ENCODE measurements at places on chromosomes 13 and 19. TPM values are rescaled to one million over a fixed set of nuclear protein-coding genes. Genes with fewer than 3 reads are reported as not detected.

GRCh38 chr13:78826312-78826711 lies 167.4 kb upstream of the OBI1 start:
- H3K4me3 ChIP-seq: no peak overlapping the region
- no peak overlapping the region for H3K27ac ChIP-seq
- DNase-seq: no peak
- no peaks in the 10 kb centered on the region for H3K4me1 ChIP-seq
- no peaks in the 10 kb centered on the region for H3K36me3 ChIP-seq

Gene NLRP9
- total RNA-seq: not detected

DNA sequence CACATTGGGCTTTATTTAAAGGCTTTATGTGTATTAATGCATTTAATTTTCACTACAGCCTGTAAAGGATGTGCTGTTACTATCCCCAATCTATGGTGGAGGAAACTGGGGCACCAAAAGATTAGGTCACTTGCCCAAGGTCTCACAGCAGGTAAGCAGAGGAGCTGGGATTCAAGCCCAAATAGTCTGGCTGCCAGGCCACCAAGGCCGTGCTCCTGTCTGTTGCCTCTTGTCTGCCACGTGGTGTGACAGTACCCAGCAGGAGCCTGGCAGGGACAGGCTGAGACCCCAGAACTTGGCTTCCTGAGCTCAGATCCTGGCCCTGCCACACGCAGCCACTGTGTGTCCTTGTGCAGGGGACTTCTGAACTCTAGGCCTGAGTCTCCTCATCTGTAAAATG lies 4.5 kb downstream of the NTN5 start:
- no peaks in the 10 kb centered on the region for H3K27me3 ChIP-seq
- no peak for DNase-seq
- H3K4me1 ChIP-seq: no peaks in the 10 kb centered on the region
- H3K4me3 ChIP-seq: no peak overlapping the region
- no peak overlapping the region for H3K27ac ChIP-seq

Gene PRRG2
- 0.17 TPM for total RNA-seq

- H3K36me3 ChIP-seq: peaks cover 55% of the 10 kb centered on the region
- peaks cover 8% of the 10 kb centered on the region for H3K4me1 ChIP-seq
- no peak for DNase-seq
- H3K27me3 ChIP-seq: no peaks in the 10 kb centered on the region
- no peak overlapping the region for H3K4me3 ChIP-seq
- H3K27ac ChIP-seq: no peak overlapping the region
Measured at GRCh38 chr13:102817241-102817640, 18.3 kb downstream of the BIVM start.

GRCh38 chr19:29378126-29378525 lies 147.7 kb upstream of the VSTM2B start:
- no peaks in the 10 kb centered on the region for H3K4me1 ChIP-seq
- H3K4me3 ChIP-seq: no peak overlapping the region
- no peak overlapping the region for H3K27ac ChIP-seq
- DNase-seq: no peak
- H3K27me3 ChIP-seq: no peaks in the 10 kb centered on the region

Gene GNA15
- 13.8 TPM for total RNA-seq

GRCh38 chr13:112113348-112113747 lies 46.4 kb downstream of the SOX1 start:
- H3K36me3 ChIP-seq: no peaks in the 10 kb centered on the region
- H3K4me1 ChIP-seq: no peaks in the 10 kb centered on the region
- no peak overlapping the region for H3K4me3 ChIP-seq
- peaks cover 8% of the 10 kb centered on the region for H3K27me3 ChIP-seq

DNA sequence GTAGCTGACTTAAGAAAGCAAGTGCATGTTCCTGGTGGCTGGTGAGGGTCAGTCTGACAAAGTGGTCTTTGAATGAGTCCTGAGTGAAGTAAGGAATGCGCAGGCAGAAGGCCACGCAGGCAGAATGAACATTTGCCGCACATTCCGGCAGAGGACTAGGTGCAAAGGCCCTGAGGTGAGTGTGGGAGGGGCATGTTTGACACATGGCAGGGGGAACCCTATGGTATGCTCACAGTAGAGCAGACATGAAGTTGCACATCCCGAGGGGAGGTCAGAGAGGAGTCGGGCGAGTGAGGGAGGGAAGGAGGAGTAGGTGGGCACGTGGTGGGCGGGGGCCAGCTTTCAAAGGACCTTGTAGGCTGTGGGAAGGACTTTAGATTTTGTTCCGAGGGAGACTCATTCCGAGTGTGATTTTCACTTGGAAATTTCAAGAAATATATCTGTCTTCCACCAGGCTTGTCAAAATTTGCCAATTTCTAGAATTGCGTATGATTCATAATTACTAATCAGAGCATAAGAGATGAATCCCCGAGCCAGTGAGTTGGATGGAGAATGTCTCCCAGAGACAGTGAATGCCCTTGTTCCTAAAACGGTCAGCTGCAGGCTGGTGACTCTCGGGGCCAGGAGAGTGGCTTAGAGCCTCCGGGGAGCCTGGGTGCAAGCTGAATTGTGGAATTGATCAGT lies 40.3 kb downstream of the ERICH6B start:
- no peaks in the 10 kb centered on the region for H3K36me3 ChIP-seq
- no peak overlapping the region for H3K4me3 ChIP-seq

DNA sequence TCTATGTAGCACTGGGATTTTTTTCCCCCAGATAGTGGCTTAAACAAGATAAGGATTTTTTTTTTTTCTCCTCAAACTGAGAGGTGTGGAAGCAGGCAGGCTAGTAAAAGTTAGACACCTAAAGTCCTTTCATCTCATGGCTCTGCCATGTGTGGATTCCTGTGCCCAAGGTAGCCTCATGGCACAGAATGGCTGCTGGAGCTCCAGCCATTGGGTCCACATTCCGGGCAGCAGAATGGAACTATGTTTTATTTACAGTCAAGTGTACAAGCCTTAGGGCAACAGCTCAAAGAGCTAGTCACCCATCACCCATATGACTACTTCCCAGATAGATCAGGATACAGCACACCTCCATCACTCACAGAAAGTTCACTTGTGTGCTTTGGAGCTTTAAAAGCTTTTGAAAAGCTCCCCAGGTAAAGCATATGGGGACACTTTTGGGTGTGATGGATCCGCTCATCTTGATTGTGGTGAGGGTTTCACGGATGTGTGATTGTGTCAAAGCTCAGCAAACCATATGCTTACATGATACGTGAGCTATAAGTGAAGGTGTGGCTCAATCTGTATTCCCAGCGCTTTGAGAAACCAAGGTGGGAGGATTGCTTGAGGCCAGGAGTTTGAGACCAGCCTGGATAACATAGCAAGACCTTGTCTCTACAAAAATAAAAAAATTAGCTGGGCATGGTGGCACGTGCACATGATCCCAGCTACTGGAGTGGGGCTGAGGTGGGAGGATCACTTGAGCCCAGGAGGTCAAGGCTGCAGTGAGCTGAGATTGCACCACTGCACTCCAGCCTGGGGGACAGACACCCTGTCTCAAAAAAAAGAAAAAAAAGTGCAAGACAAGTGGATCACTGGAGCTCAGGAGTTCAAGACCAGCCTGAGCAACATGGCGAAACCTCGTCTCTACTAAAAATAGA lies 18.1 kb downstream of the PGLS start:
- H3K27ac ChIP-seq: no peak overlapping the region
- H3K36me3 ChIP-seq: no peaks in the 10 kb centered on the region
- H3K4me1 ChIP-seq: no peaks in the 10 kb centered on the region
- H3K27me3 ChIP-seq: peaks cover 8% of the 10 kb centered on the region
- DNase-seq: no peak

GRCh38 chr19:1952635-1953034 lies 11.7 kb downstream of the CSNK1G2 start:
- no peak overlapping the region for H3K4me3 ChIP-seq
- no peak for DNase-seq
- H3K36me3 ChIP-seq: peaks cover 26% of the 10 kb centered on the region
- no peaks in the 10 kb centered on the region for H3K27me3 ChIP-seq
- H3K27ac ChIP-seq: no peak overlapping the region

Gene JUNB
- 124 TPM for total RNA-seq

GRCh38 chr13:25281193-25281934 lies 5.9 kb downstream of the MTMR6 start:
- no peak overlapping the region for H3K4me3 ChIP-seq
- H3K4me1 ChIP-seq: peaks cover 9% of the 10 kb centered on the region
- no peak overlapping the region for H3K27ac ChIP-seq
- no peak for DNase-seq

Gene SH2D3A
- total RNA-seq: 0.34 TPM

DNA sequence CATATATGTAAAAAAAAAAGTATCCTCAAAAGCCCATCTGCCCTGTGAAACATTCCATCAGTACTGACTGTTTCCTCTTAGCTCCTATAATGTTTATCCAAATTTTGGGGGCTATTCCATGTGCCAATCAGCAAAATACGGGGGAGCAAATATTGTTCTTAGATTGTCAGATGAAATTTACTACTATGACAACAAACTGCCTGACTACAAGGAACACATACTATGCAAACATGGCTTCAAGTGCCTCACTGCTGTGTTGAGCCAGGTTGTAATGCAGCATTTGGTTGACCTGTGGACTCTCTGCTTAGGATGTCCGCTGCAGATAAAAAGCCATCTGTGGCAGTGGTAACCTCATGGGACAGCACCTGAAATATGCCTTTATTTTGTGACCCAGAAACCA lies 98.2 kb upstream of the SCEL start:
- H3K27me3 ChIP-seq: no peaks in the 10 kb centered on the region
- H3K27ac ChIP-seq: no peak overlapping the region
- no peaks in the 10 kb centered on the region for H3K36me3 ChIP-seq
- H3K4me3 ChIP-seq: no peak overlapping the region
- no peak for DNase-seq

Gene FGF22
- 0.50 TPM for total RNA-seq

- H3K4me1 ChIP-seq: peaks cover 11% of the 10 kb centered on the region
- H3K36me3 ChIP-seq: no peaks in the 10 kb centered on the region
- H3K27ac ChIP-seq: peak overlapping the region; percentile 75
- peak overlapping the region; percentile 64 for H3K4me3 ChIP-seq
Measured at GRCh38 chr13:33015241-33015668, 968 bp upstream of the KL start.

DNA sequence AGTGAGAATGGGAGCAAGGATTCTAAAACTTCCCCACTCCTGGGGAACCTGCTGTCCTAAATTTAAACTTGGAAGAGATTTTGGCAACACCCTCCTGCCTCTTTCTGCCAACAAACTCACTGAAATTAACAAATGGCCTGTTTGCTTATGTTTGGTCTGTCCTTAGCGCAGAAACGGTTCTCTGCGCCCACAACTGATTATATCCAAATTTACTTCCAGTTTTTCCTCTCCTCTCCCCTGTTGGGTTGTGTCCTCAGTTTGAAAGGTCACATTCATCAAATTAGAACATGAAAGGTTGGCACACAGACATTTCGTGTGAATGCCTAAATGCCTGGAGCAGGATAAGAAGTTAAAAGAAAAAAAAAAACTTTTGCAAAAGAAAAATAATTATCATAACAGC lies 56.4 kb upstream of the MRI1 start:
- peaks cover 26% of the 10 kb centered on the region for H3K4me1 ChIP-seq
- H3K27me3 ChIP-seq: no peaks in the 10 kb centered on the region
- H3K4me3 ChIP-seq: no peak overlapping the region
- no peak for DNase-seq
- no peak overlapping the region for H3K27ac ChIP-seq
- no peaks in the 10 kb centered on the region for H3K36me3 ChIP-seq

Gene TNNI3
- total RNA-seq: not detected

Gene SIAH3
- not detected for total RNA-seq

DNA sequence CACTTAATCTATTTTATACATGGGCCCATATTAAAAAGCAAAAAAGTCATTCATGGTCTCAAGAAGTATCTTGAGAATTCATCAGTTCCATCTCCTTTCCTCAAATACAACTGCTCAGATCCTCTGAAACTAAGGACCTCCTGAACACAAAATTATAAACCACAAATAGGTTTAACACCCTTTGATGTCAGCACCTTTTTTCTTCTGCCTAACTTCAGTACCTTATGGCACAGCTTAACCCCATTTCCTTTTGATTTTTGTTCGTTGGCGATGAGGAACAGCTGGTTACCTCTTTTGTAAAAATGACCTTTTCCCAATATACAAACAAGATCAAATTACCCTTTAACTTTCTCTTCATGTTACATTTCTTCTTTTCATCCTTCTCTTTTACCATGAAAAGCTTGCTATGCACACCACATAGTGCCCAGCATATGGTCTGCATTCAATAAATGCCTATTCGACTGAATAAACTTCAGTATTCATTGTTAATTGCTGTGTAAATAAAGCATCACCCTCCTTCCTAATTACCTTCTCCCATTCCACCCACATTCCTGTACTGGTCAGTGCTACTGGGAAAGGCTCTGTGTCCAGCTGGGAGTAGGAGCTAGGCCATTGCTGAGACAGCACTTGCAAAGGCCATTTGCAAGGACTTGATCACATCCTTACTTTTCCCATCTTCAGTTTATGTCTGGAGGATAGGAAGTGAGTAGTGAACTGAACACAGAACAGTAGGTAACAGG lies 317.9 kb downstream of the SHISA2 start:
- no peaks in the 10 kb centered on the region for H3K4me1 ChIP-seq
- H3K36me3 ChIP-seq: no peaks in the 10 kb centered on the region
- peak; percentile 66 for DNase-seq
- no peak overlapping the region for H3K27ac ChIP-seq
- H3K27me3 ChIP-seq: no peaks in the 10 kb centered on the region

Gene KATNAL1
- 39.6 TPM for total RNA-seq

- DNase-seq: no peak
- H3K4me3 ChIP-seq: no peak overlapping the region
- no peaks in the 10 kb centered on the region for H3K36me3 ChIP-seq
- H3K4me1 ChIP-seq: peaks cover 21% of the 10 kb centered on the region
- H3K27ac ChIP-seq: no peak overlapping the region
Measured at GRCh38 chr19:18780631-18781030, 10.5 kb downstream of the COMP start.

DNA sequence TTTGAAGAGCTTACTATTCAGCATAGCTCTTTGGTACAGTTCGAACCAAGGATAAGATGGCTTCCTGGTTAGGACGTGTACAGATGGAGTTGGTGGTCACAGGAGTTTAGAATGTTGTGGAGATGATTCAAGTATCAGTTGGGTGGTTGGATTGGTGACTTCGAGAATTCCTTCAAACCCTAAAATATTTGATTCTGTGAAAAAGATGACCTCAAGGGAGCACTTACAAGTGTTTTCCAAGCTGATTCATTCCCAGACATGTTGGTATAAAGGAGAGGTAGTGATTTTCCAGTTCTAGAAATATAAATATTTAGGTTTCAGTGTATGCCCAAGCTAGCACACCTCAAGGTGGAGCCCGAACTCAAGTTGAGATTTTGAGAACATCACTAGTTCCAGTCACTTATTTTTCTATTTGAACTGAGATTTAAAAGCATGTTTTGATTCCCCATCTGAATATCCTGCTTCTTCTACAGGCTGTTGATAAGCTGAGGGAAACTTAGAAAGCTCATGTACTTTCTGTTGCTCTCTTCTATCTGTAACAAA lies 306.1 kb downstream of the DCT start:
- H3K27ac ChIP-seq: no peak overlapping the region
- H3K27me3 ChIP-seq: no peaks in the 10 kb centered on the region
- H3K36me3 ChIP-seq: no peaks in the 10 kb centered on the region
- no peak overlapping the region for H3K4me3 ChIP-seq
- H3K4me1 ChIP-seq: no peaks in the 10 kb centered on the region
- DNase-seq: no peak

DNA sequence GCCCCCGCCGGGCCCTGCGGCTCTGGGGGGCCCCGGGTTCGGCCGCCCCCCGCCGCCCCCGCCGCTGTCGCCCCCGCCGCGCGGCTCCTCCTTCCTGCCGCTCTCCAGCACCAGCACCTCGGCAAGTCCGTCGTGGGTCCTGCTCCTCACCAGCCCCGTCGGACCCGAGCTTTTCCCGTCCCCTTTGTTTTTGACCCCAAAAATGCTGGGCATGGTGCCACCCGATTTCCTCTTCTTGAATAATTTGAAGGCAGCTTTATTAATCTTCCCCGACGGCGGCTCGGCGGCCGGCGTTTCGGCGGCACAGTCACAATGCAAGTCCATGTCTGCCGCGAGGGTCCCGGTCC lies 945 bp downstream of the AMER2 start:
- H3K36me3 ChIP-seq: no peaks in the 10 kb centered on the region
- H3K27me3 ChIP-seq: no peaks in the 10 kb centered on the region
- H3K4me1 ChIP-seq: peaks cover 15% of the 10 kb centered on the region

Measured in esophagus muscularis mucosa (tissue), 4 donors.